ENCODE measurements at places on chromosomes 4 and X. TPM values are rescaled to one million over a fixed set of nuclear protein-coding genes. Genes with fewer than 3 reads are reported as not detected.

The SOWAHB gene
- polyA plus RNA-seq: 3.3 TPM

The BCORL1 gene
- 3.9 TPM for polyA plus RNA-seq

The PWWP3B gene
- 2.0 TPM for polyA plus RNA-seq

The TAF7L gene
- 0.30 TPM for polyA plus RNA-seq

The COL25A1 gene
- polyA plus RNA-seq: 0.52 TPM

The SHISA3 gene
- 20.3 TPM for polyA plus RNA-seq

The CWH43 gene
- polyA plus RNA-seq: 15.8 TPM

The HPGD gene
- 42.5 TPM for polyA plus RNA-seq

The DGAT2L6 gene
- not detected for polyA plus RNA-seq

The SUPT20HL2 gene
- polyA plus RNA-seq: not detected

The PRSS12 gene
- 0.54 TPM for polyA plus RNA-seq

The DRD5 gene
- not detected for polyA plus RNA-seq

The USP27X gene
- polyA plus RNA-seq: 3.3 TPM

The FRMD7 gene
- polyA plus RNA-seq: 2.5 TPM

The CBLL2 gene
- not detected for polyA plus RNA-seq

The NKX3-2 gene
- 0.17 TPM for polyA plus RNA-seq

The SYTL4 gene
- polyA plus RNA-seq: 10.4 TPM

The PABPC1L2B gene
- polyA plus RNA-seq: not detected

The KCNE5 gene
- polyA plus RNA-seq: not detected

The AMER1 gene
- polyA plus RNA-seq: 1.5 TPM

The CITED1 gene
- 1.5 TPM for polyA plus RNA-seq

The CT45A2 gene
- not detected for polyA plus RNA-seq

The GYPE gene
- 0.60 TPM for polyA plus RNA-seq

The QRFPR gene
- 0.99 TPM for polyA plus RNA-seq

The KLHL2 gene
- 11.5 TPM for polyA plus RNA-seq

The RTL3 gene
- not detected for polyA plus RNA-seq

The MGAT4D gene
- polyA plus RNA-seq: not detected

The SPANXN3 gene
- polyA plus RNA-seq: not detected

The ANKRD50 gene
- 2.7 TPM for polyA plus RNA-seq

The HELT gene
- polyA plus RNA-seq: 0.37 TPM
